ENCODE measurements at places on chromosomes 5 and 9. TPM values are rescaled to one million over a fixed set of nuclear protein-coding genes. Genes with fewer than 3 reads are reported as not detected.

GABRA1 gene
- total RNA-seq = not detected

CEL gene
- total RNA-seq = 2.4 TPM

DNA sequence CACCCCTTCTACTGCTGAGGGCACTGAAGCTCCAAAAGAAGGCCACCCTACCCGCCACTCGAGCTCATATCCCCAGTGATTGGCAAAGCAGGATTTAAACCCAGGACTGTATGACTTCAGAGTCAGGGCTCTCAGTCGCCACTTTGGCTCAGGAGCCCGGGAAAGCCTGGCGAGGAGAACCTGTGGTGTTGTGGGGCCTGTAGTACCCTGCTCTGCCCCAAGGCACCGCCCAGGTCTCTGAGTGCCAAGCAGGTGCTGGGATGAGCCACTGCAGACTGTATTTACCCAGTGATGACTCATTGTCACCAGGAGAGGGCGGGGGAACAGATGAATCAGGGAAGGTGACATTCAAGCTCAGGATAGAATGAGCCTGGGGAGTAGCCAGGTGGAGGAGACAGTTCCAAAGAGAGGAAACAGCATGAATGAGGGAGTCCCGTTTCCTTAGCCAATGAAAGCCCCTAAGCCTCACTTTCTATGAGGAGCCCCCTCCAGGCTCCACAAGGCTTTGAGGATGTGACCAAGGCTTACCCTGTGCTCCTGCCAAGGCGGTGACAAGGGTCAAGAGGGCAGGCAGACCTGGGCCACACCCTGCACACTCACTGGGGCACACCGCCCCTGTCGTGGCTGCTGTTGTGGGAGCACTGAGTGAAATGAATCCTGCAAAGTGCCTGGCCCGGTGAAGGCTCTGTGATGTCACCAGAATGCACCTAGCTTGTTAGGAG is 17.8 kb upstream of the DPM2 start:
- H3K27me3 ChIP-seq = no peaks in the 10 kb centered on the region
- no peaks in the 10 kb centered on the region for H3K36me3 ChIP-seq
- no peaks in the 10 kb centered on the region for H3K4me1 ChIP-seq
- H3K4me3 ChIP-seq = no peak overlapping the region

DNA sequence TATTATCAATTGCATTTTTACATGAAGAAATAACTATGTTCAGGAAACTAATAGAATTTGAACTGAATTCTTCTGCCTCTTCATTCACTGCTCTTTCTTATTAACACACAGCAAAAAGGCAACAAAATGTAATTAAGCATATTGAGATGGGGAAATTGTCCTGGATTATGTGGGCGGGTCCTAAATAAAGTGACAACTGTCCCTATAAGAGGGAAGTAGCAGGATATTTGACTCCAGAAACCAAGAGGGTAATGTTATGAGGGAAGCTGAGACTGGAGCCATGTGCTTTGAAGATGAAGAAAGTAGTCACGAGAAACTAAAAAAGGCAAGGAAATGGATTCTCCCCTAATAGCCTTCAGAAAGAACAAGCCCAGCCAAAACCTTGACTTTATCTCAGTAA is 311.2 kb upstream of the PIK3R1 start:
- DNase-seq = no peak
- no peak overlapping the region for H3K27ac ChIP-seq
- no peaks in the 10 kb centered on the region for H3K36me3 ChIP-seq
- H3K4me1 ChIP-seq = no peaks in the 10 kb centered on the region

DNA sequence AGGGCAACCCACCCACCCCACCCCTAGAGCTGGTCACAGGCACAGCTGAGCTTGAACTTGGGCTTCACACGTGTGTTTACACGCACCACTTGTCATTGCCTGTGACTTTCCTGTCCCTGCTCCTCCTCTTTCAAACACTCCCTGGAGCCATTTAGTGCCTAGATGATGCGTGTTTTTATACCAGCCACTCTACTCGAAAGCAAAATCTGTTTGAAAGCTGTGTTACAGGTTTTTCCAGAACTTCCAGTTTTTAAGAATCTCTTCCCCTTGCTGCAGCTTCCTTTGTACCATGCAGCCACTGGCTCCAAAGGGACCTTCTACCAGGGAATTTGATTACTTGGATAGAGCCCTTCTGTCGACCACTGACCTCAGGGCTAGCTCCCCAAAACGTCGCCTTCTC is 78.8 kb upstream of the SPRY4 start:
- no peaks in the 10 kb centered on the region for H3K36me3 ChIP-seq
- no peaks in the 10 kb centered on the region for H3K27me3 ChIP-seq
- DNase-seq = no peak
- H3K4me1 ChIP-seq = no peaks in the 10 kb centered on the region

DNA sequence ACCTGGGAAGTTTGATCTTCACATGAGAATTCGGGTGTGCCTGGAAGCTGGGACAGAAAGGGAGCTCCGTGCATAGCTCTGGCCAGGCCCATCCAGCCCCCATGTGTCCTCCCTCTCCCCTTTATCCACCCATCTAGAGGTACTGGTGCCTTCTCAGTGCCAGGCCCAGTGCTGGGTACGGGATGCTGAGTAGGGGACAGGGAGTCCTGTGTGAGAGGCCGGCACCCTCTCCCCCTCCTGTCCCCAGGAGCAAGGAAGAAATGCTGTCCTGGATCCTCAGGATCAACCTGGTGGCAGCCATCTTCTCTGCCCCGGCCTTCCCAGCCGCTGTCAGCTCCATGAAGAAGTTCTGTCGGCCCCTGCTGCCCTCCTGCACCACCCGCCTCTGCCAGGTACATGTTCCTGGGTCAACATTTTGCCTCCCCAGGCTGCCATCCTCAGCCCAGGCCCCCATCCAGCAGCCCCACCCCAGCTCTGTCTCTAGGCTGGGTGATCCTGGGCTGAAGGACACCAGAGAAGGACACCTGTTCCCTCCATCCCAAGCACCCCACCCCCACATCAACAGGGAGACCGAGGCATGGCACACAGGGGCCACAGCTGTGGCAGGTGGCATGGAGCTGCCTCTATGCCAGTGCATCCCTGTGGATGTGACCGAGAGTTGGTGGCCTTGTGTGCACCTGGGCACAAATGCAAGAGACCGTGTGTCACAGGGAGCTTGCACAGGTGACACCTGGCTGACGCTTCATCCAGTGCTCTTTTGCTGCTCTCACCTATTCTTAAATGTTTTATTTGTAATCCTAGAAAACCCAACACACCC is 43.0 kb downstream of the PSD2 start:
- no peak for DNase-seq
- H3K4me1 ChIP-seq = no peaks in the 10 kb centered on the region
- H3K27me3 ChIP-seq = no peaks in the 10 kb centered on the region
- no peak overlapping the region for H3K27ac ChIP-seq
- no peak overlapping the region for H3K4me3 ChIP-seq

All from tibial nerve (tissue), 4 donors.